ENCODE measurements at places on chromosomes 16 and 17.

DNA sequence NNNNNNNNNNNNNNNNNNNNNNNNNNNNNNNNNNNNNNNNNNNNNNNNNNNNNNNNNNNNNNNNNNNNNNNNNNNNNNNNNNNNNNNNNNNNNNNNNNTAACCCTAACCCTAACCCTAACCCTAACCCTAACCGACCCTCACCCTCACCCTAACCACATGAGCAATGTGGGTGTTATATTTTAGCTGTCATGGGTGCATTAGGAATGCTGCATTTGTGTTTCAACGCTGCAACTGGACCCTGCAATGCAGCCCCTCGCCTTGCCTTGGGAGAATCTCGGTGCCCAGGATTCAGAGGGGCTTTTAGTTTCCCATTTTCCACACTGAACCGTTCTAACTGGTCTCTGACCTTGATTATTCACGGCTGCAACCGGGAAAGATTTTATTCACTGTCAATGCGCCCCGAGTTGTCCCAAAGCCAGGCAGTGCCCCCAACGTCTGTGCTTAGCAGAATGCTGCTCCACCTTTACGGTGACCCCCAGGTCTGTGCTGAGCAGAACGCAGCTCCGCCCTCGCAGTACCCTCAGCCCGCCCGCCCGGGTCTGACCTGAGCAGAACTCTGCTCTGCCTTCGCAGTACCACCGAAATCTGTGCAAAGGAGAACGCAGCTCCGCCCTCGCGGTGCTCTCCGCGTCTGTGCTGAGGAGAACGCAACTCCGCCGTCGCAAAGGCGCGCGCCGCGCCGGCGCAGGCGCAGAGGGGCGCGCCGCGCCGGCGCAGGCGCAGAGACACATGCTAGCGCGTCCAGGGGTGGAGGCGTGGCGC lies 43.3 kb downstream of the POLR3K start:
- DNase-seq, result peak; percentile 41

DNA sequence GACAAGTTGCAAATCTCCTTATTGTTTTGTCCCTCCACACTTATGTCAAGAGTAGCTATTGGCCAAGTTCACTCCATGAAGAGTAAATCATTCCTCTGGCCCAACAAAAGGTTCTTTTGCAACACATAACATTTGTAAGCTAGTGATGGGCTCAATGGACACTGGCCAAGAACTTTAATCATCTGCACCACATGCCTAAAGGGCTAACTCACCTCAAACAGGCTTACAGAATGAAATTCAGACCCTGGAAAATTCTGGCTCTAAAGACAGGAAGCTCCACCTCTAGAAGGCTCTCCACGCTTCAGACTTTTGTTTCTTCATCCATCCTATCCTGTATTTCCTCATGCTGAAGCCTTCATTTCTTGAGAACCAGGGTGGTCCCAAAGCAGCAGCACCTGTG lies 10.9 kb upstream of the ANKFN1 start:
- DNase-seq, result no peak

- no peak for DNase-seq
These were observed 28.7 kb upstream of the DDX52 start for GRCh38 chr17:37671824-37672547.

DNA sequence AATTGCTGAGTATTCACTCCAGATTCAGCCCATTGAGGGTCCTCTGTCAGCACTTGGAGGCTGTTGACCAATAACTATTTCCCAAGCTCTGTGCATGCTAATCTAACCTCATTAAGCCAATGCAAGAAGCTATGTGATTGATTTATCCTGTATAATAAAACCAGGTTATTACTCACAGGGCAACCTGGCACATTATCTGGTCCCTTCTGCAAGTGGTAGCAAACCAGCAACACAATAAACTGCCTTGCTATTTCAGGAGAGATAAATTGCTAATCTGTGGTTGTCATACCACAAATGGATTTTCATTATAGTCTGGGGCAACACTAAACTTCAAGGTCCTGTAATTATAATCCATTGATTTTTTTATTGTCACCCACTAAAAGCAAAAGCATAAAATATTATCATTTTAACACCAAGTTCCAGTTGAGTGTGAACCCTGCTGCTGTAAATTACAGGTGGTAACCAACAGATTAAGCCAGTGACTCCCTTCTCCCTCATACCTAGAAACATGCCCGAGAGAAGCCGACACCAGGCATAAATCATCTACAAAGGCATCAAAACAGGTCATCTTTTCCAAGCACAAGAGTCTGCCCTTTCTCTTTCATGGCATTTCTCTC lies 51.1 kb upstream of the SOX9 start:
- DNase-seq, result no peak

- no peak for DNase-seq
These were observed 18.0 kb downstream of the WSCD1 start for GRCh38 chr17:6088141-6088540.

GRCh38 chr16:4090351-4090851 lies 25.8 kb downstream of the ADCY9 start:
- no peak for DNase-seq

DNA sequence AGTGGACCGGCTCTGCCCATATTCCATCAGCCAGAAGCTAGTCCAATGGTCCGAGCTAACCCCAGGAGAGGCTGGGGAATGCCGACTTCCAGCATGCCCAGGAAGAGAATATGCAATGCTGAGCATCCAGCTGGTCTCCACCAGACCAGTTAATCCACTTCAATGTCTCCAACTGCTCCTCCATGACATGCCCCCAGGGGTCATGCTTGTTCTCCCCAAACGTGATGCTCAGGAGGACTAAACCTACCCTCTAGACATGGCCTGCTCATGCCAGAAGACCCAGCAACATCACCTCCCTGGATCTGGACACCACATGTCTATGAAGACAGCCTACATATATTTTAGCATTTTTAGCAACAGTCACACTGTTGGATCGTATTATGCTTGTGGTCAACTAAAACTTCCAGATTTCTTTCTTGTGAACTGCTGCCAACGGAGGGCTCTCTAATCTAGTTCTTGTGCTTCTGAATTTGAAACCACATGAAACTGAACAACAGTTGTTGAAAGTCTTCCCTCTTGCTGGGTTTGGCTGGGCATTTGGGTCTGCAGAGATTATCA lies 245.1 kb downstream of the SOX9 start:
- no peak for DNase-seq

DNA sequence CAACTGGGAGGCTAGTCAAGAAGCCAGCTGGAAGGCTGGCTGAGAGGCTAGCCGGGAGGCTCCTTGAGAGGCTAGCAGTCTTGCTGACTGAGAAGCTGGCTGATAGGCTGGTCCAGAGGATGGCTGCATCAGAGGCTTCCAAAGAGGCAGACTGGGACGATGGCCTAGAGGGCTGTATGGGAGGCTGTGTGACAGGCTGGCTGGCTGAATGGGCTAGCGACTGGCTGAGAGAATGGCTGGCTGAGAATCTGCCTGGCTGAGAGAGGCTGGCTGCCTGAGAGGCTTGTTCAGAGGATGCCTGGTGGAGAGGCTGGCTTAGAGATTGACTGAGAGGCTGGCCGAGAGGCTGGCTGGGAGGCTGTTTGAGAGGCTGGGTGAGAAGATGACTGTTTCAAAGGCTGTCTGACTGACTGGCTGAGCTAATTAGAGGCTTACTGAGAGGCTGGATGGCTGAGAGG lies 34.8 kb upstream of the ACSM2B start:
- no peak for DNase-seq

DNA sequence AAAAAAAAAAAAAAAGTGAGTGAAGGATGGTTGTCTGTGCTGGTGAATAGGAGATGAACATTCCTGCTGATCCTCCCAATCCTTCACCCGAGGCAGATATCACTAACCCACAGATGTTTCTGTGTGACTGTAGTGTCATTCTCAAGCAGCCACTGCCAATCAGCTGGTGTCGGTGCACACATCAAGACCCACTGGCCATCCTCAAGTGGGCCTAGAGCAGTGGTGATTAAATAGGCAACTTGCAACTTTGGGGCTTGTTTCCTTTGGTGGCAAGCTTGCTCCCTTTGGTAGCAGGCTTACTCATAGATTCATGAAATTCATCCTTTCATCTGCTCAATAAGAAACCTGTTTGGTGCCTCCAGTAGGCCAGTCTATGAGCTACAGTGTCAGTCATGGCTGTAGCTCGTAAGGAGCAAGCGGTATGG lies 51.1 kb upstream of the LGALS9 start:
- no peak for DNase-seq

- DNase-seq, result no peak
These were observed 8.2 kb upstream of the HS3ST3A1 start for GRCh38 chr17:13609941-13610340.

DNA sequence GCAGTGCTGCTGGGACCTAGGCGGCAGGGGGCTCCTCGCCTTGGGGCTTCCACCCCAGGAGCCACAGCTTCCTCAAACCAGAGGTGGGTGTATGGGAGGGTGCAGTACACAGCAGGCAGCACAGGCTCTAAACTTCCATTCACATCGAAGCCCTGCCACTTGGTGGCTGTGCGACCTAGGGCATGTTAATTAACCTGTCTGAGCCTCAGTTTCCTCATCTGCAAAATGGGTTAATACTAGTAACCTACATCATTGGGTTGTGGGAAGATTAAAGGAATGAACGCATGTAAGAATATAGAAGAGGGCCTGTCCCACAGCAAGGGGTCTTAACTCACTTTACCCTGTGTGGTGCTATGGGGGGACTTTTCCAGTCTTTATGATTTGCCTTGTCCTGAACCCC lies 26.8 kb upstream of the LHX1 start:
- no peak for DNase-seq

- no peak for DNase-seq
These were observed 36.3 kb downstream of the PLXDC1 start for GRCh38 chr17:39115135-39115534.

DNA sequence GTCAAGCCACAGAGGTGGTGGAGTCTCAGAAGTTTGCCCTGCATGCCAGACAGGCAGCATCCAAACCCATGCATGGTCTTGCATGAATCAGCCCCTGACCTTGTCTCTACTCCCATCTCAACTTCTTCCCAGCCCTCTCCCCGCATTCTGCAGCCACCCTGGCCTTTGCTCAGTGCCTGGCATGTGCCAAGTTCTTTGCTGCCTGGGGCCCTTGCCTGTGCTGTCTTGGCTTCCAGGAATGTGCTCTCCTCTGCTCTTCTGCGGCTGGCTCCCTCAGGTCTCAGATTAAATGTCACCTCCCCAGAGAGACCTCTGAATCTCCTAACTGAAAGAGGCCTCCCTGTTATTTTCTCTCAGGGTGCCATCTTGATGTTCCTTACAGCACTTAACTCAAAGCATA lies 17.6 kb downstream of the DRC3 start:
- no peak for DNase-seq

- no peak for DNase-seq
These were observed 22.3 kb upstream of the DHX40 start for GRCh38 chr17:59542960-59543635.

- no peak for DNase-seq
These were observed 173.8 kb downstream of the KCNJ2 start for GRCh38 chr17:70343114-70343513.

DNA sequence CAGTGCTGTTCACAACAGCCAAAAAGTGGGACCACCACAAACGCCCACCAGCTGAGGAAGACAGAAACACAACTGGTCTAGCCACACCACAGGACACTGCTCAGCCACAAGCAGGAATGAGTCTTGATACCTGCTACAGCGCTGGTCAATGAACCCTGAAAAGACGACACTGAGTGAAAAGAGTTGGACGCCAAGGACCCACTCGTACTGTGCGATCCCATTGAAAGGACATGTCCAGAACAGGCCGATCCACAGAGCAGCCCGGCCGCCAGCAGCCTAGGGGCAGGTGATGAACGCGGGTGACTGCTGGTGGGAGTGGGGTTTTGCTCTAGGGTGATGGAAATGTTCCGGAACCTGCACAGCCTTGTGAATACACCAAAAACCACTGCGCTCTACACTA lies 10.6 kb upstream of the SLC38A8 start:
- DNase-seq, result no peak

- no peak for DNase-seq
These were observed 669.3 kb downstream of the WWOX start for GRCh38 chr16:78768718-78769117.

GRCh38 chr16:50999181-50999580 lies 151.9 kb downstream of the SALL1 start:
- no peak for DNase-seq

GRCh38 chr16:84194470-84195200 lies 3.7 kb downstream of the ADAD2 start:
- peak; percentile 53 for DNase-seq

- DNase-seq, result peak; percentile 81
These were observed 27.0 kb downstream of the ZFPM1 start for GRCh38 chr16:88479793-88480760.

GRCh38 chr16:52812678-52813556 lies 239.8 kb downstream of the CHD9NB start:
- DNase-seq, result no peak

- DNase-seq, result no peak
These were observed 39.4 kb upstream of the ZNF469 start for GRCh38 chr16:88343271-88343791.

GRCh38 chr17:8991514-8992285 lies 26.2 kb upstream of the PIK3R5 start:
- peak; percentile 53 for DNase-seq

DNA sequence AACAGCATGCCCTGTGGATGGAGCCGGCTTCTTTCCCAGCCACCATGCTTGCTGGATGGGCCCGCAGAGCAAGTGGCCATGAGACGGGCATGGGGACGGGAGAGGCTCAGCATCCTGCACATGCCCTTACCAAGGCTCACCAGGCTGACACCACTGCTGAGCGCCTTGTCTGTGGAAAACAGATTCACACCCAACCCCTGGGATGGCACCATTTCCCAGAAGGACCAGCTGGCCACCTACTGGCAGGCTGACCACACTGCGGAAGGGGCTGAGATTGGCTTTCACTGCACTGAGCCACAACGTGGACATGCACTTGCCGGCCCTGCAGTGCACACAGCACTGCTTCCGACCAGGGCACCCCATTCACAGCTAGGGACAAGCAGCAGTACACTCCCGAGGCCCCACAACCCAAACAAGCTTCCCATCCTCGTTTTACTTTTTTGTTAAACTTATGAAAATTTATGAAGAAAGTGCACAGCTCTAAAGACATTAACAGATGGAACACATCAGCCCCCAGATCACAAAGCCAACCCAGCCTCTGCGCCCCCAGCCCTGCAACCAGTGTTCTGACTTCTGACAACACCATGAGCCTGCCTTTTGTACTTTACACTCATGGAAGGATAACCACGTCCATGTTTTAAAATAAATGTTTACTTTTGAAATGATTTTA lies 13.9 kb upstream of the KRTAP17-1 start:
- DNase-seq, result peak; percentile 34

GRCh38 chr16:89721546-89722391 lies 432 bp downstream of the ZNF276 start:
- DNase-seq, result peak; percentile 79
